ENCODE measurements at places on chromosomes 13 and 19.
A peak's percentile ranks its signal among the peaks of the same experiment; 100 is the strongest.

GRCh38 chr19:4636151-4636717 is 3.1 kb upstream of the TNFAIP8L1 start:
- peak; percentile 82 for DNase-seq

DNA sequence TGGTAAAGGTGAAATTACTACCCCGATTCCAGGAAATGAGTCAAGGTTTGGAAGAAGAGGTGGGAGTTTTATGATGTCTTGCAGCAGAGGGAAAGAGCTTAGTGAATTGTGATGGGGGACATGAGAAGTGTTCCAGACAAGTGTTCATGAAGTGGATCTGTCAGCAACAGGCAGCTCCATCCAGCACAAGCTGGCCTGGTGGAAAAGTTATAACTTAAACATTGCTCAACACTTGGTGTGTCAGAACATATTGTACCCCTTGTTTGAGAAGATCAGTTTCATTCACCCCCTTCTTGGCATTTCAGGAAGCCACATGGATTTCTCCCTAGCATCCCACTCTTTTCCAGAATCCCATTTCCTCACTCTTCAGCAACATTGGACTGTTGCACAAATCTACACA is 222.0 kb downstream of the B3GLCT start:
- no peak for DNase-seq

GRCh38 chr13:94291631-94292322 is 187.7 kb downstream of the DCT start:
- no peak for DNase-seq

- no peak for DNase-seq
These were observed 5.3 kb downstream of the USHBP1 start for GRCh38 chr19:17259118-17259780.

GRCh38 chr13:47835470-47836228 is 165.4 kb downstream of the SUCLA2 start:
- DNase-seq, result no peak

DNA sequence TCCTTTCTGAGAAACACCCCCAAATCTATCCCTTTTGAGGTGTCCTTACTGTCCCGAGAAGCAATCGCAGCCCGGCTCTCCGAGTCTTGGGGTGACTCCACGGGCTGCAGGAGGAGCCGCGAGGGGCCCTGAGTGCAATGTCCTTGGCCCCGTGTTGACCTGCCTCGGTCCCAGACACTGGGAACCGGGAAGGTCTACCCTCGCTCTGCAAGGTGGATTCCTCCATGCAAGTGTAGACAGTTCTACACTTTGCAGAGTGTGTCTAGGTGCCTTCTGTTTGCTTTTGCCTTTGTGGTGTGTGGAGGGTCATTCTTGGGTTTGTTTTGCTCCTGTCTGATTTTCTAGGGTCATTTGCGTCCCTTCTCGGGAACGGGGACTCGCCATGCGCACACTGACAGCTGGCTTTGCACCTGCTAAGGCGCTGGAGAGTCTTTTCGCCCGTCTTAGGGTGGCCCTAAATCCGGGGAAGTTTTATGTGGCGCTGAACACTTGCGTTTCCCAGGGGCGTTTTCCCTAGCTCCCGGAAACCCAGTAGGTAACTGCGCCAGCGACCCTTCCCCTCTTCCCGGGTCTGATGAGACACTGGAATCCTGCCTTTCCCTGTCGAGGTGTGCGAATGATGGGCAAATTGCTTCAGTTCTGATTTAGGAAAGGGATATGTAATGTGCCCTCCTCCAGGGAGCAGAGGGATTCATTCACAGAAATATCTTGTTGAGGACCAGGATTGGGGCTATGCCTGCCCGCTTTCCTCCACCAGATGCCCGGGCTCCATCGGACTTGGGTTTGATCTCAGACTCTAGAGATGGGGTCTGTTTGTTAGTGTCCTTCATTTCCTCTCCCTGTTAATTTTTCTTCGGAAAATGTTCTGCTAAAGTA is 755 bp downstream of the SERTM1 start:
- peak; percentile 5 for DNase-seq

GRCh38 chr13:31987535-31988170 is 43.9 kb upstream of the FRY start:
- DNase-seq, result no peak

DNA sequence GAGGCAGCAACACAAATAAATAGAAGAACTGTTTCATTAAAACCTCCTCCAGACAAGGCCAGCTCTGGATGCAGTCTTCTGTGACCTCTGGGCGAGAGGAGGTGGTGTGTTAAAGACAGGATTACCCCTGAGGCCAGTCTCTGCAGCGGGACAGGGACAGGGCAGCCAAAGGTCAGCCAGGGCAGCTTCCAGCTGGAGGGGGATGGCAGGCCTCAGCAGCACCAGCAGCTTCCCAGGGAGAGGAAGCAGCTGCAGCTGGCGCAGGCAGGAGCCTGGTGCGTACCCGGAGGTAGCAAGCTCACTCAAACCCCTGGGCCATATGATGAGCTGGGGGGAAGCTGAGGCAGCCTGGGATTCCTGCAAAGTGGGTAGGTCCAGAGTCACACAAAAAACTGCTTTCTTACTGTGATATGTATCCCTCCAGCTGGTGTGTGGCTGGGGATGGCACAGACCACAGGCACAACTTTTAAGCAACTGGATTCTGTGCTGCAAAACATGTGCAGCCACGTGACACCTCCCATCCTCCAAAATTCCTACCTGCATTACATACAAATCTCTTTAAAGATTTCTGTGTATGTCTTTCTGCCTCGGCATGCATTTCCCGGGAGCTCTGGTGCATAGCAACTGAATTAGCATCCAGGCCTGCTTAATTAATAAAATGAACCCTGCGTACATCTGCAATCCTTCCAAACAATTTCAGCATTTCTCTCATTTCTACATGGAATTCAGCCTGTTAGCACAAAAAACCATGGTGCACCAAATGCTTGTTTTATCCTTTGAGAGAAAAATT is 238.3 kb upstream of the MAB21L1 start:
- peak; percentile 56 for DNase-seq

DNA sequence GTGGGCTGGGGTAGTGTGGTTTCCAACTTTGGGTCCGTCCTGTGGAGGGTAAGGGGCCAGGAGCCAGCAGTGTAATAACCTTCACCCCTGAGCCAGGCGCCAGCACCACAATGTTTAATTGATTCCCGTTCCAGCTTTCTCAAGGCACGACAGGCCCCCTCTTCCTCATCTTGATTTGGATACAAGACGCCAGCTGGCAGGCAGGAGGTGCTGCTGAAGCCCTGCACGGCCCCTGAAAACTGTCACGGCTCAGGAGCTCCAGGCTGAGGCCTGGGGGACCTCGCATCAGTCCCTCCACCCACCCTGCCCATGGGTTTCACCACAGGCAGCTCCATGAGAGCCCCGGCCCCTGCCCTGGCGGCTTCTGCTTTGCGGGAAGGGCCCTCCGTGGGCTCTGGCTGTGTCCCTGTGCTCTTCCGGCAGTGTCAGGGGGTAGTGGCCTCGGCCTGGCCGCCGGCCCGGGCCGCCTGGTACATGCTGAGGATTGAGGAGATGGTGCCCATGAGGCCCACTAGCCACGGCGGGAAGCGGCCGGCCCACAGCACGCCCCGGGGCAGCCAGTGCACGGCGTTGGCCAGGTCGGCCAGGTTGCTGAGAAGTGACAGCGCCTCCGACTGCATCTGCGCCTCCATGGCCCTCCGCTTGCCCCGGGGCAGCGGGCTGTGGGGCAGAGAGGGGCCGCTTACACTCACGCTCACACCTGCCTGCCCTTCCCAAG is 11.9 kb downstream of the PEX11G start:
- DNase-seq, result no peak

- no peak for DNase-seq
These were observed 102.7 kb downstream of the DCLK1 start for GRCh38 chr13:36028359-36029025.

Measured in tongue (tissue), 3 donors.